ENCODE measurements at places on chromosomes 5 and 9. TPM values are rescaled to one million over a fixed set of nuclear protein-coding genes. Genes with fewer than 3 reads are reported as not detected.

WDR31 gene
- 0.11 TPM for total RNA-seq

CDH9 gene
- 0.90 TPM for total RNA-seq

CDC20B gene
- total RNA-seq, result not detected

LHX2 gene
- total RNA-seq, result 0.33 TPM

MARVELD2 gene
- total RNA-seq, result 15.6 TPM

DMGDH gene
- total RNA-seq, result not detected

ARHGEF37 gene
- 0.26 TPM for total RNA-seq

NIPSNAP3A gene
- 20.4 TPM for total RNA-seq

ACTBL2 gene
- total RNA-seq, result not detected

BARX1 gene
- total RNA-seq, result 79.7 TPM

SH3RF2 gene
- 0.89 TPM for total RNA-seq
